Progenitor cell of endocrine pancreas (in vitro differentiated cells): ENCODE measurements at places on chromosomes 11 and 22. TPM values are rescaled to one million over a fixed set of nuclear protein-coding genes. Genes with fewer than 3 reads are reported as not detected.

DNA sequence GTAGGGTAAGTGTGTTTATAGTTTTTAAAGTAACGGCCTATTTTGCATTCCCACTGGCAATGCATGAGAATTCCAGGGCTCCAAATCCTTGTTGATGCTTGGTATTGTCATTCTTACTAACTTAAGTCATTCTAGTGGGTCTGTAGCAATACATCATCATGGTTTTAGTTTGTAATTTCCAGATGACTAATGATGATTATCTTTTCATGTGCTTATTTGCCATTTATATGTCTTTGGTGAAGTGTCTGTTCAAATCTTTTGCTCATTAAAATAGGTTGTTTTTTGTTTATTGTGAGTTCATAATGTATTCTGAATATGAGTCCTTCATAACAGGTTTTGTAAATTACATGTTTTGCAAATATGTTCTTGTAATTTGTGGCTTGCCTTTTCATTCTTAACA lies 31.2 kb downstream of the MTMR3 start:
- DNase-seq: no peak

The PIWIL4 gene
- 1.9 and 2.6 TPM in 2 replicates for total RNA-seq

DNA sequence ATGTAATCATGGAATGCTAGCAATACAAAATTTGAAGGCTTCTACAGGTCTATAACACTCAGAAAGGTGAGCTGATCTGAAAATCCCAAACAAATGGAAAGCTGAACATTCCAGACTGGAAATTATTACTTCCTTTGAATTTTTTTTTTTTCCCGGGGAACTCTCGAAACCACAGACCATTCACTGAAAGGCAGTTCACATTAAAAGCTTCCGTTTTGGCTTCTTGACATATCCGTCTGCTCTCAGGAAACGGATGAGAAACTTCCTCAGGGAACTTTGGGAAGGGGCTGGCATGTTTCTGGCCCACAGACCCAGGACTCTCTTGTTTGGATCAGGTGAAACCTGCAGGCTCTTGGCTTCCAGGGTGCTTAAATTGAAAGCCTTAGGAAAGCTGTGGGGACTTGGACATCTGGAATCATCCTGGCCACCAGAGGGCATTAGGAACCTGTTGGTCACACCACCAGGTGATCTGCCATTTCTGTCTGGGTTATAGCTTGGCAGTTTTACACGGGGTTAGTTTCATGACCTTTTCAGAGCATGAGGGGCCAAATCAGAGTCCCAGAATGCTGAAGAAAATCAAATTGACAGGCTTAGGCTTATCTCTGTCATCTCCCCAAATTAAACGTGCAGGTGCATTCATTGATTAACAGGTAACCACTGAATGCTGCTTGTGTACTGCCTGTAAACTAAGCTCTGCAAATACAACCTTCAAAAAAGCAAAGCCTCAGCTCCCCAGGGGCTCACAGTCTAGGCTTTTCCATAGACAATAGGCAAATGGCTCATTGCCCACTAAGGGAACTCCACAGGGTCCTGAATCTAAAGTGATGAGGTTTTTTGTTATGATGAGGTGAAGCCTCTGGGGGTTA lies 22.7 kb upstream of the GRAMD1B start:
- DNase-seq: peak; percentile 47

GRCh38 chr11:74694136-74694930 lies 36.9 kb downstream of the CHRDL2 start:
- DNase-seq: no peak

GRCh38 chr11:6611092-6611962 lies 689 bp downstream of the TAF10 start:
- no peak for DNase-seq

GRCh38 chr11:131591051-131591461 lies 220.6 kb downstream of the NTM start:
- no peak for DNase-seq

The FAM180B gene
- 0.26 and 0.29 TPM in 2 replicates for total RNA-seq

- DNase-seq: no peak
Measured at GRCh38 chr11:130599073-130599654, 150.7 kb downstream of the ADAMTS15 start.

DNA sequence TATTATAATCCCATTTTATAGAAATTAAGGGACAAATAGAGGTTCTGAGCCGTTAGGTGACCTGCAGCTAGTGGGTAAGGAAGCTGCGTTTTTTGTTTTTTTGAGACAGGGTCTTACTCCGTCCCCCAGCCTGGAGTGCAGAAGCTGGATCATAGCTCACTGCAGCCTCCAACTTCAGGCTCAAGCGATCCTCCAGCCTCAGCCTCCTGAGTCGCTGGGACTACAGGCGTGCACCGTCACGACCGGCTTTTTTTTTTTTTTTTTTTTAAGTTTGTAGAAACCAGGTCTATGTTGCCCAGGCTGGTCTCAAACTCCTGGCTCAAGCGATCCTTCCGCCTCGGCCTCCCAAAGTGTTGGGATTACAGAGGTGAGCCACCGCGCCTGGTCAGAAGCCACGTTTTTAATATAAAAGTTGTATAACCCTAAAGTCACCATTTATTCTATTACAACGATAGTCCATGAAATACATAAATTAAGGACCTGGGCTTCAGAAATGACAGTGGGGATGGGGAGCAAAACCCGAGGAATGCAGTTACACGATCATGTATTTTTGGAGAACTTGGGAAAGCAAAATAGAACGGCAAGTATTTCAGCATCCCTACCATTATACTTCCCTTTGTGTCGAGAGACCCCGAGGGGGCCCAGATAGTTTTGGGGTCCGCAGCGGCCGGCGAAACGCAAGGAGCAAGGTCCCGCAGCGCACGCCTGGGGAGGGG lies 638 bp downstream of the SAAL1 start:
- DNase-seq: no peak

DNA sequence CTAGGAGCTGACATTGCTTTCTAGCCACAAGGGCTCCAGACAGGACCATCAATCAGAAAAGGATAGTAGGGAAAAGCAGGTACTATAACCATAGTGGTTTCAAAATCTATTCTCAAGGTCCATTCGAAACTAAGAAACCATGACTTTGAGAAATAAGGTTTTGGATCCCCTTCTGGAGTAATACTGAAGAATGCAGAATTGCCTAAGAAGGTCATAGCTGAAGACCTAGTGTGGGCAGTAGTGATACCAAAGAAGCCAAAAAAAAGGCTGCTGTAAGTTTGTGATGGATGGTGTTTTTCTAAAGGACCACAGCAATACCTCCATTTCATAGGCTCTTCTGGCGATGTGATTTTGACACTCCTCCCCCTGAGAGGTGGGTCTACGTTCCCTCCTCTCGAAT lies 163.1 kb downstream of the MAML2 start:
- no peak for DNase-seq

DNA sequence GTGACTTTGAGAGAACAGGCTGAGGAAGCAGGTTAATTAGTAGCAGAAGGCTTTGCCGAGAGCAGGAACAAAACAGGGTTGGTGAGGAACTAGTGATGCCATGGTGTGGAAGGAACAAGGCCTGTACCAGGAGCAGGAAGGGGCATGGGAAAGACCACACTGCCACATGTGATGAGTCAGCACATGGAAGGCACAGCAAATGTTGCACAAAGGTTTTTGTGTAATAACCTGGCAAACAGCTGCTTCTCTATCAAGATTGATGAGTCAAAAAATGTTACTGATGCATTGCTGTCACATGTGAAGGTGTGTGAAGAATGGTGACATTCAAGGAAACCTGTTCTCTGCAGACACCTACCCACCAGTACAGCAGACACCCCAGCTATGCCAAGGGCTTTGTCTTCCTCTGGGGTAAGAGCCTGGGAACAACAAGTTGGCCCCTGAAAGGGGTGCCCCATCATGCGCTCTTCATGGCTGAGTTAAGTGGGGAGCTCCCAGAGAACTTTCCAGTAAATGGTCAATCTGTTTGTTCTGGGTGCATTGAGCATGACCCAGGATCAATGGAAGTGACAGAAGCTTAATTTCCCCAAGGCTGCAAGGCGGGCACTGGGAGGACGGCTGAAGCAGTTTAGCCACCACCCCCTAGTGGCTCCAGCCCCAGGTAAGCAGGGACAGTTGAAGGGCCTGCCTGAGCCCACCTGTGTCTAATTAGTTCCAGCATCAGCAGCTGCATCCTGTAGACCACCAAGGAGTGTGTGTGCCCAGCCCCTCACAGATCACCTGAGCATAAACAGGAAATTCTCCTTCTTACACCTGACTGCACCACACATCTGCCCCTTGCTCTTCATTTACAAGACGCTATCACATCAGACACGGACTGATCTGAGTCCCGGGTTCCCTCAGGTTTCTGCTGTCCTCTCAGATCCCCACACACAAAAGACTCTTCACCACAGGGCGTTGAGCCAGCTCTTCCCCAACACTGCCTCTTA lies 47.6 kb downstream of the GGTLC2 start:
- no peak for DNase-seq

DNA sequence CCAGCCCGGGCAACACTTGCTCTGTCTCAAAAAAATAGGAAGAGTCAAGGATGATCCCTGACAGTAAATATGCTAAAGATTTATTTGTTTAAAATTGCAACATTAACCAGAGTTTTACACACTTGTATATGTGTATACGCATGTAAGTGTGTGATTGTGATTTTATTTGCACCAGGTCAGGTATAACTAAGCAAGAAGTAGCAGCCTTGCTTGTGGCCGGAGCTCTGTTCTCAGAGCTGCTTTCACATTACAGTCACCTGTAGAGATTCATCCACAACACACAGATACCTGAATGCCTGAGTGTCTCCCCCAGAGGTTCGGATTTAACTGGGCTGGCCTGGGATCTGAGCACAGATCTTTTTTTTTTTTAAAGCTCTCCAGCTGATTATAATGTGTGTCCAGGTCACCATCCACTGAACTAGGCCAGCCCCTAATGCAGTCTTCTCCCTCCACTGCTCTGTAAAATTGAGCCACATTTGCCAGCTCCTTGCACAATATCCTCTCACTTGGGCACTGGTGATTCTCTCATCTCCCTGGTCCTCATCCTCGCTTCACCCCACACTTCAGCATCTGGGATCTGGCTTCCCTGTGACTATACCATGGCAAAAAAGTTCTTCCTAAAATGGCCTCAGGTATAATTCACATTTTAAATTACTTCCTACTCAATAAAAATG lies 48.3 kb downstream of the LIF start:
- DNase-seq: no peak

- no peak for DNase-seq
Measured at GRCh38 chr11:61887839-61888494, 3.4 kb downstream of the FADS3 start.

DNA sequence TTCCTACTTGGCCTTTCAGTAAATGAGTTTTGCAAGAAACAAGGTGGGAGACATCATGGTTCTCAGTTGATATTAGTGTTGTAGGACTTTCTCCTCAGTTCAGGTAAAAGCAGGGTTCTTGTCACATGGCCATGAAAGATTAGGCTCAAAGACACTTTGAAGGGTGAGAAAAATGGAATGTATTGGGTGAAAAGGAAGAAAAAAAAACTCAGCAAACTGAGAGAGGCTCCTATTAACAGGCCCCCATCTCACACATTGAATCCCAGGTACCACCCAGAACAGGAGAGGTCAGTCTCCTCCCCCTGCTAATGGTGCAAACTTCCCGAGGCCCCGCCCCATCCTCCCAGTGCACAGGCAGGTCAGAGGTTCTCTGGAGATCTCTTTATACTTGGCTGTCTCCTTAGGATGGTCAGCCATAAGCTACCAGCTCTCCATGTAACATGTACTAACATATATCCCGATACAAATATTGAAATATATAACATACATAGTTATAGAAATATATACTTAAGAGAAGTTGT lies 62.2 kb downstream of the MICAL2 start:
- no peak for DNase-seq

GRCh38 chr11:69650081-69650831 lies 9.3 kb downstream of the CCND1 start:
- no peak for DNase-seq

DNA sequence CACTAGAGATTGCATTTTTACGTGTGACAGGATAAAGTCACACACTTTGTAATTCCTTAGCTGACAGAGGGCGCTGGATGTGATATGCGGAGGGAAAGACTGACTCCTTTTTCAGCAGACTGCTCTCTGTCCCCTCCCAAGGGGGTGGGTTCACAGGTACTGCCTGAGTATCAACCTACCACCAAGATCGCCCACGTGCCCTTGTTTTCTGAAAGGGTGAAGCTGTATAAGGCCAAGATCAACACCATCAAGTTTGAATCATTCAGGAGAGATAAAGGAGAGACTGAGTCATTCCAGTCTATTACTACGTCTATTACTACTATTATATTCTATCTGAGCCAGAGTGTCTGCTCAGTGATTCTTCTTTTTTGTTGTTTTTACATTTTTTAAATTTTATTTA lies 30.7 kb downstream of the BUD13 start:
- DNase-seq: no peak

The PNPLA5 gene
- total RNA-seq: not detected in 2 replicates

GRCh38 chr11:47603295-47603694 lies 9.1 kb upstream of the C1QTNF4 start:
- no peak for DNase-seq

- DNase-seq: no peak
Measured at GRCh38 chr11:94734563-94735275, 33.4 kb upstream of the AMOTL1 start.

DNA sequence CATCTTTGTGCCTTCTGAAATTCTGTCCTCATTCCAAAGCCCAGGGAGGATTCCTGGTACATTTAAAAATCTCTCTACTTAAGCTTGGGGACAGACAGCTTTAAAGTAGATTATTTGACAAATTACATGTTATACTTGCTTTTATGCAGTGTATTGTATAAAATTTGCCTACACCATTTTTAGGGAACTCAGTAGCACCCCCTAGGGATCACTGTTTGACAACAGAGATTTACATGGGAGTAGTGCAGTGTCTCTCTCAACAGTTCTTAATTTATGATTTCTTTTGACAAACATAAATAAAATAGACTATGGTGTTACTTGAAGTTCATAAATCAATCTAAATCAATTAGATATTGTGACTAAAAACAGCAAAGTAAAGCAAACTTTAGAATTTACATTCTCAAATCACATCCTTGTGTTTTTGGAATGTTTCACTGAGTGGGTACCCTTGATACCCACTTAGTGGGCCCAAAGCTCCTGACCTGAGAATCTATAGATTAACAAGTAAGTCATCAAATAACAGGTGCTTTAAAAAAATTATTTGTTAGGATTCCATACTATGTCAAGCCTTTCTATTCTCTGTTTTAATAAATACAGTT lies 428.8 kb downstream of the DYNC2H1 start:
- DNase-seq: no peak

- DNase-seq: no peak
Measured at GRCh38 chr11:36074941-36075431, 131.1 kb downstream of the LDLRAD3 start.

- DNase-seq: no peak
Measured at GRCh38 chr11:102191832-102192231, 81.6 kb downstream of the YAP1 start.
